Memory B cell (primary cell): ENCODE measurements at places on chromosomes 3 and 15.

- DNase-seq, result no peak
These were observed 8.6 kb upstream of the ST8SIA2 start for GRCh38 chr15:92385096-92385495.

DNA sequence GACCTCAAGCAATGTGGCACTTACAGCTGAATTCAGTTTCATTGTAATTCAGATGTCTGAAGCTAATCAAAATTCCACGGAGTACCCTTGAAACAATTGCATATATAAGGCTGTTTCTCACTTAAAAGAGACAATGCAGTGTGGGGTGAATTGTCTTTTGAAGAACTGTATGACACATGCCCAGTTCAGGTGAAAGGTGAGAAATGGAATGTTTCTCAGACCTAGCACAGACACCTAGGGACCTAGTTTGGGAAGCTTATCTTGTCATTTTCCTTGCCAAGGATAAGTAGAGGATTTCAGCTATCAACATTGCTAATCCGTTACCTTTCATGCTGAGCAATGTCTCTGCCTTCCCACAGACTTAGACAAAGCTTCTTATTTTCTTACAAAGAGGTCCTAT, 36.3 kb downstream of the MBNL1 start:
- no peak for DNase-seq

DNA sequence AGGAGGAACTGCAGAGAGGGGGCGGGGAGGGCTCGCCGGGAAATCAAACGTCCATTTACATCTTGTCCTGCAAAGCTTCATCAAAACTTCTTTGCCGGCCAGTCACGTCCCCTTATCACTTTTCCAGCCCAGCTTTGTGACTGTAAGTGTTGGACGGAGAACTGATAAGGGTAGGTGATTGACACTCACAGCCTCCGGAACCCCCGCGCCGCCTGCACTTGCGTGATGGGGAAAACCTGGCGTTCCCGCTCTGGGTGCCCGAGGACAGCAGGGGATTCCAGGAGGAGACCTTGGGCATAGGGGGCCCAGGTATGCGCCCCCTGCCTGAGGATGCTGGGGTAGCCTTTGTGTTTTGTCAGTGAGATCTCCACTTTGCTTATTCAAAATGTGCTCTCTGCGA, 72.8 kb upstream of the ANKRD34C start:
- no peak for DNase-seq

- DNase-seq, result no peak
These were observed 227.6 kb downstream of the MFSD1 start for GRCh38 chr3:159029306-159030026.
